AG08395 (cell line): ENCODE measurements at places on chromosomes 1 and 21.

DNA sequence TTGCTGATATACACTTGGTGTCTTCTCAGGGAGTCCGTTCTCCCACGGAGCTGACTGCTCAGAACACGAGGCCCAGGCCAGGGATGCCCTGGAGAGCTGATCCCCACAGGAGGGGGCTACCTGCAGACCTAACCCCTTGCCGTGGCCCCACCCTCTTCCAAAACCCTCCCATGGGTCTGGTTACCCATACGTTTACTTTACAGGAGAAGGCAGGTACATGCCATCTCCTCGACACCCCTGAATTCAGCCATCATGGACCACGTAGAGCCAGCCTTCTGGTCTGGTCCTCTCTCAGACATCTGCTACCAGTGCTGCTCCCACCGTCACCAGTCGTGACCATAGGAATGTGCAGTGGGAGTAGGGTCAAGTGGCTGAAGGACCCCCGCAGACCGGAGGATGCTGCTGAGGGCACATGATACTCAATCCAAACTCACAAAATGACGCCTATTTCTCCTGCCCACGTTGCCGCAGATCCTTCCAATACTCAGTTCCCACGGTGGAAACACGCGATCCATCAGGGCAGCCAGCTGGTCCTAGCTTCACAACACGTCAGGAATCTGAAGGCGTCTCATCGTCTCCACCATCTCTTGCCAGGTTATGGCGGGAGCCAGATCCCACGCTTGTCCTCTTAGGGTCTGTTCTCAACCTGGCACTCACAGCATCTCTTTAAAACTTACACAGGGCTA lies 26.7 kb downstream of the PGBD5 start:
- no peak for DNase-seq

DNA sequence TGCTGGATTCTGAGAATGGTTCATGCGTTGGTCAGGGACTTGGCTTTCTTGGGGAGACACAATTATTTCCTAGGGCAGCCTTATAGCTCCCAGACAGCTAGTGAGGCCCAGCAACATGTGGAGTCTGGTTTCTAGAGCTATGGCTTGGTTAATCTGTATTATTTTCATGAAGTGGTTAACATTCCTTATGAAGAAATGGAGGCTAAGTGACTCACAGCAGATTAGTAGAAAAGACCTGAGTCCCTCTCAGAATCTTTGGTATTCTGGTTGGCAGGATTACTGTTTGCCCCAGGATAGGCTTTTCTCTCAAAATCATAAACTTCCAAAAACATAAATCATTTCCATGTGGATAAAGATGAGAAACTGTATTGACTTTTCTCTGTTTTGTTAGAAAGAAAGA lies 42.3 kb downstream of the DUSP10 start:
- peak; percentile 74 for DNase-seq

DNA sequence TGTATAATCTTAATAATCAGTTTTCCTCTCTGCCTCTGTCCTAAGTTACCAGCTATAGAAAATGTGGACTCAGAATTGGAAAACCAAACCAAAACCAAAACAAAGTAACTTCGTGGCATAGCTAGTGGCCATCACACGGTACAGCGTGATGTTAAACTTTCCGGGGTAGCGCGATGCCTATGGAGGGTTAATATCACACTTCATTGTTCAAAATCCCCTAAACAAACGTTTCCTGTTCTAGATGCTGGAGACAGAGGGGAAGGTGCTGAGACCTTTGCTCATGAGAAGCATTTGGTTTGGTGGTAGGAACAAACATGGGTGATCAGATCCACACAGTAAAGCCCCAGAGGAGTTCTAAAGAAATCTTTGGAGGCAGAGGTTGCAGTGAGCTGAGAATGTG lies 4.9 kb downstream of the AADACL4 start:
- DNase-seq, result no peak

DNA sequence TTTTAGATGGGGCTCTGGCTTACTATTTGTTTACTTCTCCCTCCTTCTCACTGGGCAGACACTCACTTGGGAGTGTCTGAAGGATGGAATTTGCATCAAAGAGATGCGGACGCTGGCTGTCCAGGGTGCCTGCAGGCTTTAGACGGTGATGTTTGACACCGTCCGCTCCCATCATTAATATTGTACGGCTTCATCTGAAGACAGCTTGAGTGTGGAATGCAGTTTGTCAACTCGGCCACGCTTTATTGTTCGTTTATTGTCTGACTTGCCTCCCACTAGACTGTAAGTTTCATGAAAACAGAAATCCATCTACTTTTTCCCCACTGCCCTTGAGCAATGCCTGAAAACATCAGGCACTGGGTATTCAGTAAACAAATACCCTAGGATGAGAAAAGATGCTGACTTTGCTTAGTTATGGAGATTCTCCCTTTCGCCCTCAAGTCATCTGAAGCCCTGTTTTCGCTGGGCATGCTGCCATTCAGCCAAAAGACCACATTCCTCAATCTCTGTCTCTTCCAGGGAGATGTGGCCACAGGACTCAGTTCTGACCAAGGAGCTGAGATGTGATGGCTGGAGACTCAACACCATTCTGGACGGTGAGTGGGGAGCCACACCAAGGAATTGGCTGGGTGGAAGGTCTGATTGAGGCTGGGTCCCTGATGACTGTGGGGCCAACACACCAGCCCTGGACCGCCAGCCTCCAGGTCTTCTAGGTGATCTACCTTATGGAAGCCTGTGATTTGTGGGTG lies 87.6 kb downstream of the BCAR3 start:
- DNase-seq, result no peak

DNA sequence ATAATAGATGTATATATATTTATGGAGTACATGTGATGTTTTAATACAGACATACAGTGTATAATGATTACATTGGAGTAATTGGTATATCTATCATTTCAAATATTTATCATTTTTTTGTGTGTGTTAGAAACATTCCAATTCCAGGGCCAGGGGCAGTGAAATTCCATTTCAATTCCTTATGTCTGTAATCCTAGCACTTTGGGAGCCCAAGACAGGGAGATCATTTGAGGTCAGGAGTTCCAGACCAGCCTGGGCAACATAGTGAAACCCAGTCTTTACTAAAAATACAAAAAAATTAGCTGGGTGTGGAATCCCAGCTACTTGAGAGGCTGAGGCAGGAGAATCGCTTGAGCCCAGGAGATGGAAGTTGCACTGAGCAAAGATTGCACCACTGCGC lies 30.4 kb upstream of the PDC start:
- no peak for DNase-seq

- no peak for DNase-seq
Measured at GRCh38 chr1:3327936-3328590, 126.4 kb upstream of the ARHGEF16 start.

DNA sequence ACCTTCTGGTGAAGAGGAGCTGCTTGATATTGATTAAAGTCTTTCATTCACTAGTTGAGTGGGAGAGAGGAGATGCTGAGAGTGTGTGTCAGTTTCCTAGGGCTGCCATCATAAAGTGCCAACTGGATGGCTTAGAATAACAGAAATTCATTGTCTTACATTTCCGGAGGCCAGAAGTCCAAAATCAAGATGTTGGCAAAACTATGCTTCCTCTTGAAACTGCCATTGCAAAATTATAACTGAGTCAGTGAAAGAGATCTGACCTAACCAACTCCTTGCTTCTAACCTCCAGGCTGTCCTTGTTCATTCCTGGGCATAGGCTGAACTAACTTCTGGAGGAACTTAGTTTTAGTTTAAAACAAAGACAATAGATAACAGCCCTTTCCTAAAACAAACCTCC lies 47.1 kb downstream of the PTGS2 start:
- no peak for DNase-seq

- DNase-seq, result no peak
Measured at GRCh38 chr1:175422156-175422555, 229.6 kb upstream of the KIAA0040 start.

DNA sequence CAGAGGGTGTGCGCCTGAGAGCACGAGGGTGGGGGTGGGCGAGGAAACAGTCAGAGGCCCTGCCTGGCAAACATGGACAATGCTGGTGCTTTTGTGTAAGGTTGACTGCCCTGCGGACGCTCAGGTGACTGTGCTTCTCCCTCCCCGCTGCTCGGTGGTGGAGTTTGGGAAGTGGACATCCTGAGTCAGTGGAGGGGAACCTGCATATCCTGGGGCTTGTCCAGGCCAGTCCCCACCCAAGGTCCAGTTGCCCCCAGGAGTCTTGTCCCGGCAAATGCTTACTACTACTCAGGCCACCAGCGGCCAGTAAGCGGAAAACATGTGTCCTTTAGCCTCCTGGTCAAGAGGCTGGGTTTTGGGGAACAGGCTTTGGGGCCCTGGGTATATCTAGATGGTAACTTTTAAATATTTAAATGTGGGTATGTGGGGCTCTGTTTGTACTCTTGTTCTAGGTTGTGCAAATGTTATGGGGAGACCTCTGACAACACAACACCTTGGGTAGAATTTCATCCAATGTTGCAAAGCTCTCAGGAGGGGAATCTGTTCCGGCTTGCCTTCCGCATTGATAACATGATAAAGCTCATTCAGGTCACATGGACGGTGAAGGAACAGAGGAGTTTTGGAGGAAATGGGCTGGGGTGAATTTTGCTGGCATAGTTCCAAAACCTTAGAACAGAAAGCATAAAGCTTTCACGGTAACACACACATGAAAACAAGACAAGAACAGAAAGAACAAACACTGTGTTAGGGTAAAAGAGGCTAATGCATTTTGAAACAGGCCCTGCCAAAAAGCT lies 364.9 kb downstream of the PRDM2 start:
- DNase-seq, result no peak

DNA sequence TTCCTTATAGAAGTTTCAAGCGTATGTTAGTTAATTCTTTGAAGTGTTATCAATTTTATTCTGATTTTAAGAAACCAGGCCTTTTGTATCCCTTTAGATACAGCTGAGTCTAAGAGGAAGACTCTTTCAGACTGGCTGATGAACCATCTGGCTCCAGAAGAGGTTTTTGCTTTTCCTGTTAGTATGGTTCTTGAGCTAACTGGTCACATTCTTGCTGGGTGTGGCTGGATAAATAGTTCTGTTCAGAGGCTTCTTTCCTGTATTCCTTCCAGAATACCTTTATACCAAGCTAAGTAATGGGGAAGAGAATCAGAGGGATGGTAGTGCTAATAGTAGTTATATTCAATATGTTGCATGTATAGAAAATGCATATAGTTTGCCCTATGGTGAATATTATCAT lies 12.4 kb downstream of the HS2ST1 start:
- peak; percentile 12 for DNase-seq

- DNase-seq, result peak; percentile 41
Measured at GRCh38 chr1:32893198-32894018, 7.1 kb downstream of the HPCA start.

GRCh38 chr1:67536957-67537666 lies 106.9 kb upstream of the SERBP1 start:
- no peak for DNase-seq

GRCh38 chr1:222928212-222928611 lies 113.4 kb downstream of the DISP1 start:
- peak; percentile 10 for DNase-seq

DNA sequence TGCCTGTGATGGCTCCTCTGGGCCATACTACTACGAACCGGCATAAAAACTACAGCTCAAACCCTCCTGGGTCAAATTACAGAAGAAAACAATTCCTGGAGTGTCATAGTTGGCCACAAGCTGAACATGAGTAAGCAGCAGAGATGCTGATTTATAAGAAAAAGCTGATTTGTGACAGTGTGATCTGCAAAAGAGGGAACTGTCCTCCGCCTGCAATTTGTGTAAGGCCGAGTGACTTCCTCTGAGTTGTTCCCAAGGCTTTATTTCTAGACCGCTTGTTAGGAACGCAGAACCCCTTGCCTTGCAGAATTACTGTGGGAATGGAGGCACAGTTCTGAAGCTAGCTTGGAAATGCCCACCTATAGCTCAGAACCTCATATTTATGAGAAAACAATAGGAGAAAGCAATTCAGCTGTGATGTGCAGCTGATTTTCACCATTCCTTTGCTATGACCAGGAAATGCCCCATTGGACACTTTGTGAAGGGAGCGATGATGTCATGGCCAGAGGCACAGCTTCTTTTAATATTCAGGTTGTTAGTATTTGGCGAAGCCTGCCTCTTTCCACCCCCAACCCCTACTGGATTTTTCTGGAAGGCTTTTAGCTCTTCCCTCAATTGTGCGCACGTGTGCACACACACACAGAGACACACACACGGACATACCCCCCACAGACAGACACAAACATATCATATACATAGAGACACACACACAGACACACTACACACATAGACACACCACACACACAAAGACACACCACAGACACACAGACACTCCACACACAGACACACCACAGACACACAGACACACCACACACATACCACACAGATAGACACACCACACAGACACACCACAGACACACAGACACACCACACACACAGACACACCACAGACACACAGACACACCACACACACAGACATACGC lies 47.6 kb downstream of the IER5 start:
- peak; percentile 89 for DNase-seq

- no peak for DNase-seq
Measured at GRCh38 chr1:223364685-223365382, 858 bp upstream of the SUSD4 start.

- no peak for DNase-seq
Measured at GRCh38 chr1:212290608-212291007, 5.4 kb downstream of the PPP2R5A start.

- DNase-seq, result no peak
Measured at GRCh38 chr1:26434161-26434752, 2.1 kb downstream of the DHDDS start.

- DNase-seq, result no peak
Measured at GRCh38 chr1:30662291-30662840, 61.0 kb downstream of the MATN1 start.

- DNase-seq, result no peak
Measured at GRCh38 chr1:230518511-230518910, 92.4 kb upstream of the PGBD5 start.
